ENCODE measurements at places on chromosomes 4 and X.

DNA sequence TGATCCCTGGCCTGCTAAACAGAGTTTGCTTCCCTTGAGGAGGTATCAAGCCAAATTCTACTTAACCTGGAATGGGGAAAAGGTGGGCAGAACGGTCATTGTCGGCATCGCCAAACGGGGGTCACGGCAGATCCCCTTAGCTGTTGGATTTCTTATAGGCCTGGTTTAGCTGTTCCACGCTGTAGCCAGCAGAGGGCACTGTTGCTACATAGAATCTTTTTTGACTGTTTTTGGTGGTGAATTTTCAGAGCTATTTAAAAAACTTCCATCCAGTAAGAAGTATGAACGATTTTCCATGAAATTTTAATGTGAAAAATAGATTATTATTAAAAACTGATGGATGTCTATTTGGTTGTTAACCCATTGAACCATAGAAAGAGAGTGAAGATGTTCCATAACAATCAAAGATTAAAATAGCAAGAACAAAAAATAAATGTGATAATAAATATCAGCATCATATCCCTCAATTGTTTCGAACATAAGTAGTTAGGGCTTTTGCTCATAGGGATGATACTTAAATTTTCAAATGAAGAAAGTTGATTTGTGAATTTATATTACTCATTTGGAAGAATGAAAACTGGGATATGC, 56.6 kb downstream of the LINC00632 start:
- no peak for DNase-seq

- no peak for DNase-seq
Measured at GRCh38 chr4:13920111-13920875, 292.8 kb upstream of the BOD1L1 start.

- DNase-seq: no peak
Measured at GRCh38 chr4:4961936-4962335, 57.3 kb downstream of the CYTL1 start.

DNA sequence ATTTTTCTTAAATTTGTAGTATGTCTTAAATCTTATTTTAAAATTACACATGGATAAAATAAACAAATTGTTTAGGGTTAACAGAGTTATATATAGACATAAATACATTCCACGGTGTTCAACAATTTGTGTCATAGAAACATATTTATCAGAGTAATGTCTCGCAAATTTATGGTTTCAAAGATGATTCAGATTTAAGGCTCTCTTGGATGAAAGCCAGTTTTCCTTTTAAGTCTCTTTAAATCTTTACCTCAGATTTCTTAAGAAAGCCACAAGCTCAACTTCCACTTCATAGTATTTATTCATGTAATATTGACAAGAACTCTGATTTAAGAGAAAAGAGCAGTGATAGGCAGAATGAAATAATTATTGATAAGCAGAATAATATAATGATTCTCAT, 1254.8 kb upstream of the ADGRL3 start:
- no peak for DNase-seq

DNA sequence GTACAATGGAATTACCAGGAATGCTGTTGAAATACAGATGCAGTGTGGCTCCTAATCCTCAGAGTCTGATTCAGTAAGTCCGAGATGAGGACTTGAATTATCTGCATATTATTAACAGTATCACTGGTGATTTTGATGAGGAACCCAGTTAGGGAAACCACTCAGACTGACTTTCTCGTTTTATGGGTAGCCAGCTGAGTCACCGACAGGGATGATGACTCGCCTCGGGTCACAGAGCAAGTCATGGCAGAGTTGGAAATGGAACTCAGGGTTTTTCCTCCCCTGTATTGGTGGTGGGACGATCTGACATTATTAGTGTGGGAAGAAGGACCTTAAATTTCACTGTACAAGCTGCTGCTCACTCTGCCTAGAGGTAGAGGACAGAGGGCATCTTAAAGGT, 51.3 kb downstream of the RTL9 start:
- DNase-seq: no peak

DNA sequence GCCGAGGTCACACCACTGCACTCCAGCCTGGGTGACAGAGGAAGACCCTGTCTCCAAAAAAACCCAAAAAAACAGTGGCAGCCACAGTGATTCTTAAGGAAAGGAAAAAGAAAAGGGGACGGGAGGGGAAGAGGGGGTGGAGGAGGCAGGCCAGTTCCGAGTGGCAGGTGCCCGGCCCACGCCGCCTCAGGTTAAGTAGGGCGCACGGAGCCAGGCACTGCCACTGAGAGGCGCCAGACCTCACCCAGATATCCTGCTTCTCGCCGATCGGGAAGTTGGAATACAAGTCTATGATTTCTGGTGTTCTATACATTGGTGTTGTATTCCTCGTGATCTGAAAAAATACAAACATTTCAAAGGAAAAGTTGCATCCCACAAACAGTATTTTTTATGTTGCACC, 35.9 kb downstream of the GAK start:
- DNase-seq: no peak

DNA sequence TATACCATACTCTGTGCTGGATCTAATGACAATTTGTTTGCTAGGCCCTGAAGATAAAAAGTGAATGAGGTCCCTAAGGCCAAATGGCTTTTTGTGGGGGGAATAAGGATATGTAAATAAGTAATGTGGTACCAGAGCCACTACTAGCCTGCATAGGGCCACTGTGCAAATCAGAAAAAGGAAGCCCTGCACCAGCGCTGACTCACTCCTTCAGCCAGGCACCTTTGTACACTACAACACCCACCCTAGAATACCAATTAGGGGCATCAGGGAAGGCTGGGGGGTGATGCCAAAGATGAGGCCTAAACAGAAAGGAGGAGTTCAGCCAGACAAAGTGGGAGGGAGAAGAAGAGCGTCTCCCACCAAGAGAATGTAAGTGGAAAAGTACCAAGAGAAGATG, 122.2 kb downstream of the CAMK2D start:
- DNase-seq: no peak

DNA sequence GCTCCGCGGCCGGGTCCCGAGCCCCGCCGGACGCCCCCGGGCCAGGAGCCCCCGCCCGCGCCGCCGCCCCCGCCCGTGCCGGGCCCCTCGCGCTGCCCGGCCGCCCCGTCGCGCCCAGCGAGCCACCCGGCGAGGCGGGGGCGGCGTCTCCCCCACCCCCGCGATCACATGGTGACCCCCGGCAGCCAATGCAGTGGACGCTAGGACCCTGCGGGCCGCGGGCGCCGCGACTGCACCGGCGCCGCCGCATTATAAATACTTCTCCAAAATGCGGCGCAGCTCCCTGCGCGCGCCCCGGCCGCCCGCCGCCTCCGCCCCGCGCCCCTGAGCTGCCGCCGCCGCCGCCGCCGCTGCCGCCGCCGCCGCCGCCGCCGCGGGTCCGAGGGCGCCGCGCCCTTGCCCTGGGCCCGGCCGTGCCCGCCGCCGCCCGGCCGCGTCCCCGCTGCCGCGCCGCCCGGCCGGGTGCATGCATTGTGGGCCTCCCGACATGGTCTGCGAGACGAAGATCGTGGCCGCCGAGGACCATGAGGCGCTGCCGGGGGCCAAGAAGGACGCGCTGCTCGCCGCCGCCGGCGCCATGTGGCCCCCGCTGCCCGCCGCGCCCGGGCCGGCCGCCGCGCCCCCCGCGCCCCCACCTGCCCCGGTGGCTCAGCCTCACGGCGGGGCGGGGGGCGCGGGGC, at the start of gene NAT8L:
Gene NAT8L, plus strand, starts transcription at position 282 of the 680 bp plus-strand sequence. Its CDS starts 185 bp downstream, at position 467.
- no peak for DNase-seq

GRCh38 chrX:31228909-31229308, 157.1 kb upstream of the FTHL17 start:
- DNase-seq: no peak

GRCh38 chrX:104195489-104196084, 29.3 kb downstream of the FAM199X start:
- DNase-seq: no peak

GRCh38 chrX:68834371-68835103, 5.7 kb downstream of the EFNB1 start:
- no peak for DNase-seq

GRCh38 chrX:39335513-39336235, 534.4 kb downstream of the MID1IP1 start:
- no peak for DNase-seq

GRCh38 chrX:71532078-71532752, 689 bp upstream of the OGT start:
- DNase-seq: no peak

DNA sequence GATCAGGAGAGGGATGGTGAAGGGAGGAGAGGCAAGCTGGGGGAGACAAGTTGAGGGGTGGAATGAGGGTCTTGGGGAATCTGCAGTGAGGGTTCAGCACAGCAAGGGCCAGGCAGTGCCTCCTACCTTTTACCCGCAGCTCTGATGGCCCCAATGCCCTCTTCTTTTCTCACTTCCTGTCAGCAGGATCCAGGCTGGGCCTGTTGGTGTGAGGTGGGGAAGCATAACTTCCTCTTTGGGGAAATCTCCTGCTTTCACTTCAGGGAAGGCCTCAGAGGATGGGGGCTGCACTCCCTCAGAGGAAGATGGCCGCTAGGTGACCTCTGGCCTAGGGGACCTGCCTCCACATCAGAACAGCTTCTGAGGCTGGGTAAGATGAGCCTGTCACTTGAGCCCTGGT, 36.5 kb downstream of the EFNB1 start:
- no peak for DNase-seq
